Fibroblast of skin of left biceps (primary cell): ENCODE measurements at places on chromosomes 3 and 15.

- DNase-seq: peak; percentile 31
Observed at GRCh38 chr3:99579246-99579645, 59.1 kb upstream of the COL8A1 start.

- no peak for DNase-seq
Observed at GRCh38 chr3:46095307-46095706, 68.0 kb upstream of the XCR1 start.

DNA sequence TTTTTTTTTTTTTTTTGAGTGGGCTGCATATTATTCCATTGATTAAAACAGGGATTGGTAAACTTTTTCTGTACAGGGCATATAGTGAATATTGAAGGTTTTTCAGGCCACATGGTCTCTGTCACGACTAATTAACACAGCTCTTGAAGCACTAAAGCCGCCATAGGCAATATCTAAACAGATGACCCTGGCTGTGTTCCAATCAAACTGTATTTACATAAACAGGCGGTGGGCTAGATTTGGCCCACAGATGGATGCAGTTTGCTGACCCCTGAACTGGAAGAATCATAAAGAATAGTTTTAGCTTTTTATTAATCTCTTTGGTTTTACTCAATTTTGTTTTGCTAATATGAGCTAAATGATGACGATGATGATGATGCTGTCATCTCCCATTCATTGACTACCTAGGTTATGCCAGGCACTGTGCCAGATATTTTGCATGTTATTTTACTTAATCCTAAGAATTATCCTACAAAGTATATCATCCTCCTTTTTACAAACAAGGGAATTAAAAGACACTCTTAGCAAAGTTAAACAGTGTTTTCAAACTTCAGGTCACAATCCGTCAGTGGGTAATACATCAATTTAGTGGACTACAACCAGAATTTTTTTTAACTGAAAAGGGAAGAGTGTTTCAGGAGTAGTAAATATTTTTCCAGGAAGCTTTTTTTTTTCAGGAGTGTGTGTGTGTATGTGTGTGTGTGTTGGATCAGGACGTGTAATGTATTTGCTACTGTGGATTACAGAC, 54.3 kb downstream of the LMCD1 start:
- DNase-seq: no peak

DNA sequence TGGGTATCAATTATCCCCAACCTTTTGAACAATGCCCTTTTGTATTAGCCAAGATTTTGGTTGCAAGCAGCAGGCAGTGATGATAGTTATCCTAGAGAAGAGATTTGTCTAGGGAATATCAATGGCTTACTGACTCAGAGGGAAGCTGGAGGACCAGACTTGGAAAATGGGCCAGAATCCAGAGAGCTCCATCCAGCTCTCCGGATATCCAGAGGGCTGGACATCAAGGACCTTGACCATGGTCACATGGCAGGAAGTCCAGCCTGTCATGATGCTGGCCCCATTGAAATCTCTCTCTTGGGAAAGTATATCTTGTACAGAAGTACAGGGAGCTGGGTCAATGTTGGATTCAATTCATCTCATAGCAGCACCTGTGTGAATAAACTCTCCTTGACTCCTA, 148.5 kb upstream of the PDZRN3 start:
- DNase-seq: no peak

DNA sequence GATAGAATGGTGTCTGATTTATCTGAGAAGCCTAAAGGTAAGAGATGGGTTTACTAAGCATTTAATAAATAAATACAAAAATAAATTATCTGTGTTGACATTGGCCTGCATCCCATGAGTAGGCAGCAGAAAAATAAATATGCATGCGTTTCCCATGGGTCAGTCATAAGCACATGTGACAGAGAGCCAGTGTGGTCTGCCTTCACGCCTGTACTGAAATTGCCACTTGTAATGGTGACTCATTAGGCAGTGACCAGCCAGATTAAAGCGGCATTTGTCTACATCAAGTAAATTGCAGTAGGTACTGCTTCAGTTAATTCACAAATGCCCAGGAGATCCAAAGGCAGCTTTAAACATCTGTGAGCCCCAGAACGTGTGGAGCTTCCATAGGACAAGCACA, 399.6 kb downstream of the NAALADL2 start:
- DNase-seq: no peak

DNA sequence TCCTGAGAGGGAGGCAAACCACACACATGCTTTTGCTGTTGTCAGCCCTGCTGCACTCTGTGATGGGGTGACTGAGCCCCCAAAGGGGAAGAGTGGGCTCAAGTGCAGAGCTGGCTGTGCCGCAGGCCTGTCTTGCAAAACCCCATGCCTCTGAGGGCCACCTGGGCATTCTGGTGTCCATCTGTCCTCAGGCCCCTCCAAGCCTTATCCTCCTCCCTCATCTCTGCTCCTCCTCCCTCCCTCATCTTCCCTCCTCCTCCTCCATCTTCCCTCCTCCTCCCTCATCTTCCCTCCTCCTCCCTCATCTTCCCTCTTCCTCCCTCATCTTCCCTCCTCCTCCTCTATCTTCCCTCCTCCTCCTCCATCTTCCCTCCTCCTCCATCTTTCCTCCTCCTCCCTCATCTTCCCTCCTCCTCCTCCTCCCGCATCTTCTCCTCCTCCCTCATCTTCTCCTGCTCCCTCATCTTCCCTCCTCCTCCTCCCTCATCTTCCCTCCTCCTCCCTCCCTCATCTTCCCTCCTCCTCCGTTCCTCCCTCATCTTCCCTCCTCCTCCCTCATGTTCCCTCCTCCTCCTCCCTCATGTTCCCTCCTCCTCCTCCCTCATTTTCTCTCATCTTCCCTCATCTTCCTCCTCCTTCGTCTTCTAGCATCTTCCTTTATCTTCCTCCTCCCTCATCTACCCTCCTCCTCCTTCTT, 40.6 kb downstream of the CHDH start:
- DNase-seq: no peak

GRCh38 chr3:152243301-152243711, 25.4 kb upstream of the MBNL1 start:
- no peak for DNase-seq

DNA sequence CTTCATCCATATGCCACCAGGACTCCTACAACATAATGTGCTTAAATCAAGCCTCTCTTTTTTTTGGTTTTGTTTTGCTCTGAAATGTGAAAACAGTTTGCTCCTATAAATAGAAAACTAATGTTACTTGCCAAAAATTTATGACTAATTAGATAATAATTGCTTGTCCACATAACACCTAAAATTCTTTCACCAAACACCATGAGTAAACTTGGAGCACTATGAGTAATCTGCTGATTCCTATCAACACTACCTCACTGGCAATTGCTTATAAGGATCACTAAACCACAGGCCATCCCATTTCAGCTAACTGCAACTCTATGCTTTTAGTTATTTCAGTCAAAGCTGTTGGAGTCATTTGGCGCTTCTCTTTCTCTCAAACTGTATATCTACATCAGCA, 252.7 kb downstream of the EPHA3 start:
- DNase-seq: peak; percentile 79

DNA sequence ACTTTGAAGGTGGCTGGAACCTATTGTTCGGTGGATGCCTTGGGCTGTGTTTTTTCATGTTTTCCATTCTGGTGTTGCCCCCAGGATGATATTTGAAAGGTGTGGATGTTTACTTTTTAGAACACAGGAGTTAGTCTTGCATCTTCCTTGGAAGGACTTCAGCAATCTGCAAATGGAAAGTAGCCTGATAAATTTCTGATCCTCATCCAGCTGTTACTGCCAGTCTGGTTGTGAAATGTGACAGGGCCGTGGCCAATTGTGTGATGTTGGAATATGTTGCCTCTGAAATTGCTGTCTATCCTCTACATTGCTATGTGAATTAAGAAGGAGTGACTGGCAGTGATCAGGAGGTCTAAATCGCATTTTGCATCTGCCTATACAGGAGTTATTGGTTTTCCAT, 382.5 kb upstream of the C2CD4B start:
- no peak for DNase-seq

GRCh38 chr3:144553301-144553700, 581.7 kb downstream of the DIPK2A start:
- DNase-seq: no peak

GRCh38 chr3:16506884-16507577, 6.5 kb downstream of the RFTN1 start:
- DNase-seq: no peak

DNA sequence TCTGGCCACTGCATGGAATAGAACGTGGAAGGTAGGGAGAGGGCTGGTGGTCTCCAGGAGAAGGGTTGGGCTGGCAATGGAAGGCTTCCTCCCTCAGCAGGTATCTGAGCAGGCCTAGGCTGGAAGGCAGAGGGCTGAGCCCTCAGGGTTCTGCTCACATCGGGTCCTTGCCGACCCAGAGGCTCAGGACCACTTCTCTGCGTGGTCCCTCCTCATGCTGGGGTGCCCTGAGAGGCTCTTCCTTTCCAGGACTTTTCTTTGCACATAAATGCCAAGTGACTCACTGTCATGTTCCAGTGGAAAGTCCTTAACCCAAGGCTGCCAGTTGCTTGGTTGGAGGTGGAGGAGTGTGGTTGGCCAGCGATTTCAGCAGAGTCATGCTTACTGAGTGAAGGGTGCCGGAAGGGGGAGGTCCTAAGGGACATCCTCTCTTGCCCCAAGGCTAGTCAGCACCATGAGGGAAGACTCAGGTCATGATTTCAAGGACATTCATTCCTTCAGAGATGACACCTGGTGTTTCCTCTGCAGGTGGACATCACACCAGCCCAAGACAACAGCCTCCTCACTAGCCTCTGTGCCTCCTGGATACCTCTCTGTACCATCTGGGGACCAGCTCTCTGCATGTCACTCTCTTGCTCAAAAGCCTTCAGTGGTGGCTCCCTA, 8.2 kb downstream of the SLC6A6 start:
- no peak for DNase-seq

- peak; percentile 51 for DNase-seq
Observed at GRCh38 chr3:47984075-47984728, 32.0 kb downstream of the MAP4 start.

DNA sequence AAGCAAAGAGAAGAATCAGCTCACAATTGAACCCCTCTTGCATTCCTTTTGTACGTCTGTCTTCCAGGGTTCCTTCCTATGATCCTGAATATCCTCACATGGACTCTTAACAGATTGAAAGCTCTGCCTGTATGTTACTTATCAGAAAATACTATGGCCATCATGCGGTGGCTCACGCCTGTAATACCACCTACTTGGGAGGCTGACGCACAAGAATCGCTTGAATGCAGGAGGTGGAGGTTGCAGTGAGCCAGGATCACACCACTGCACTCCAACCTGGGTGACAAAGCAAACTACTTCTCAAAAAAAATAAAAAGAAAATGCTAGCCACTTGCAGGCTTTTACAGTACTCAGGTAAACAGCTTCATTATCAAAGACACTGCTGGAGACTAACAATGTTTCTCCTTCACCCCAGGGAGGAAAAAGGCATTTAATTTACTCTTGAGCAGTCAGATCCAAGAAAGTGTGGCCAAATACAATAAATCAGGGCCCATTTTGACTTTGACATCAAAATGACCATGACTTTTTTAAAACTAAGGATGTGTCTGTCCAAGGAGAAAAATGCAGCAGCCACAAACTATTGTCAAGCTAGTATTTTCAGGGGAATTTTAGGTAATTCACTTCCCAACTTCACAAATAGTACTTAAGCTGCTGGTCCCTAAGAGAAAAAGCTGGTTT, 27.3 kb downstream of the NPTN start:
- no peak for DNase-seq

GRCh38 chr3:20186600-20187004, 596 bp upstream of the SGO1 start:
- DNase-seq: no peak

DNA sequence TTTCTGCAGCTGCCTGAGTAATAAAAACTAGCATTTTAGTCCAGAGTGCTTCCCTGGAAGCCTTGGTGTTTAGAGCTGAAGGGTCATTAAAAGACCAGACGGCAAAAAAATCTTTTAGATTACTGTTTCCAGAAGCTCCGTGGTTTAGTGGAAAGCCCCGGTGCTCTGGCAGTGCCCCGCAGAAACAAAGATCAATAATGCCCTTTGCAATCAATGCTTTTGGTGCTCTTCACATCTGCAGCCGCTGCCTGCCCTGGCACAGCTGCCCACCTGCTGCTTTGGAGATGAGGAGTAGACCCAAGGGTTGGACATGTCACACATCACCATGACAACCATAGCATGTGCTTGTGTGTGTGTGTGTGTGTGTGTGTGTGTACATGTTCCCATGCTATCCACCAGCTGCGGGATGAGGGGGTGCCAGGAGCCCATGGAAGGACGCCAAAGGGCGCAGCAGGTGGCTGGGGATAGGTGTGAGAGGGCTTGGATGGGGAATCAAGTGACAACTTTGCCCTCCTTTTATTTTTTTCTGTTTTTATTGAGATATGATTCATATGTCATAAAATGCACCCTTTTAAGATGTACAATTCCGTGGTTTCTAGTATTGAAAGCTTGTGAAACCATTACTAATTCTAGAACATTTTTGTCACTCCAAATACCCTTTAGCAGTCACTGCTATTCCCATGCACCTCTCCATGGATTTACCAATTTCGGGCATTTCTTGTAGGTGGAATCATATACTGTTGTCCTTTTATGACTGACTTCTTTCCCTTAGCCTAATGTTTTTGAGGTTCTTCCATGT, 75.7 kb upstream of the KLHL25 start:
- DNase-seq: no peak

DNA sequence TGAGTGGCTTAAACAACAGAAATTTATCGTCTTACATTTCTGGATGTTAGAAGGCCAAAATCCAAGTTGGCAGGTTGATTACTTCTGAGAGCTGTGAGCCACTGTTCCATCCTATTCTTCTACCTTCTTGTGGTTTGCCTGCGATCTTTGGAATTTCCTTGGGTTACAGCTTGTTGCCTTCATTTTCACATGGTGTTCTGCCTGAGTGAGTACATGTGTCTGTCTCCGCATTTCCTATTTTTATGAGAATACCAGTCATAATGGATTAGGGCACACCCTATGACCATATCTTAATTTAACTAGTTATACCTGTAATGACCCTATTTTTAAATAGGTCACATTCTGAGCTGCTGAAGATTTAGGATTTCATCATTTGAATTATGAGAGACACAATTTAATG, 294.3 kb downstream of the CNTN4 start:
- no peak for DNase-seq
